ENCODE measurements at places on chromosomes 1 and 21.

GRCh38 chr1:30818568-30819243, 61.1 kb upstream of the LAPTM5 start:
- no peak for DNase-seq

DNA sequence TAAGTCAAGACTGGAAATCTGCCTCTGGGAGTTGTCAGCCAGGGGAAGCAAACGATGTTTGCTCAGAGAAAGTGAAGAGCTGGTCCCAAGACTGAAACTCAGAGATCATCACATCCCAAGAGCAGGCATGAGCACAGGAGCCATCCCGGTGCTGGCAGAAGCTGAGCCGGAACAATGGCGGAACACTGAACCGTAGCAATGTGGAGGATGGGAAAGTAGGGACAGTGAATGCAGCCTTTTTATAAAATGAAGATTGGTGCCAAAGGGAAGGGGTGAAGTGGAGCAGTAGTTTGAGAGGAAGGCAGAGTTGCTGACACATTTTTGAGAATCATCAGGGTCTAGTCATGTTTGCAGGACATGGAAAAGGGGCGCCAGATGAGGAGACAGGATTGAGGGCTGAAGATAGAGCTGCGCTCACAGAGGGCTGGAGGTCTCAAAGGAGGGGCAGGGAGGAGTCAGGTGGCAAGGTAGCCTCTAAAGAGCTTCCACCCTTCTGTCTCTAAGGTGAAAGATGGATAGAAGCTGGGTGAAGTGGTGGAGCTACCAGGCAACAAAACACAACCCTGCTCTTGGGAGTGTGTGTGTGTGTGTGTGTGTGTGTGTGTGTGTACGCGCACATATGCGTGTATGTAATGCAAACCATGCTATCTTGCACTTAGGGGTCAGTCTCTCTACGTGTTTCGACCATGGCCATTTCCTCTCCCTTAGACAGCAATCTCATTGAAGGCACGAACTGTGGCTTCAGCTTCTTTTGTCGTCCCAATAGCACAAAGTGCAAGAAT, 94.3 kb upstream of the IRF2BP2 start:
- no peak for DNase-seq

GRCh38 chr1:119225831-119226230, 85.4 kb upstream of the WARS2 start:
- no peak for DNase-seq

GRCh38 chr21:31398574-31398973, 54.5 kb upstream of the TIAM1 start:
- no peak for DNase-seq

GRCh38 chr1:6224718-6225117, 11.0 kb downstream of the ICMT start:
- no peak for DNase-seq

DNA sequence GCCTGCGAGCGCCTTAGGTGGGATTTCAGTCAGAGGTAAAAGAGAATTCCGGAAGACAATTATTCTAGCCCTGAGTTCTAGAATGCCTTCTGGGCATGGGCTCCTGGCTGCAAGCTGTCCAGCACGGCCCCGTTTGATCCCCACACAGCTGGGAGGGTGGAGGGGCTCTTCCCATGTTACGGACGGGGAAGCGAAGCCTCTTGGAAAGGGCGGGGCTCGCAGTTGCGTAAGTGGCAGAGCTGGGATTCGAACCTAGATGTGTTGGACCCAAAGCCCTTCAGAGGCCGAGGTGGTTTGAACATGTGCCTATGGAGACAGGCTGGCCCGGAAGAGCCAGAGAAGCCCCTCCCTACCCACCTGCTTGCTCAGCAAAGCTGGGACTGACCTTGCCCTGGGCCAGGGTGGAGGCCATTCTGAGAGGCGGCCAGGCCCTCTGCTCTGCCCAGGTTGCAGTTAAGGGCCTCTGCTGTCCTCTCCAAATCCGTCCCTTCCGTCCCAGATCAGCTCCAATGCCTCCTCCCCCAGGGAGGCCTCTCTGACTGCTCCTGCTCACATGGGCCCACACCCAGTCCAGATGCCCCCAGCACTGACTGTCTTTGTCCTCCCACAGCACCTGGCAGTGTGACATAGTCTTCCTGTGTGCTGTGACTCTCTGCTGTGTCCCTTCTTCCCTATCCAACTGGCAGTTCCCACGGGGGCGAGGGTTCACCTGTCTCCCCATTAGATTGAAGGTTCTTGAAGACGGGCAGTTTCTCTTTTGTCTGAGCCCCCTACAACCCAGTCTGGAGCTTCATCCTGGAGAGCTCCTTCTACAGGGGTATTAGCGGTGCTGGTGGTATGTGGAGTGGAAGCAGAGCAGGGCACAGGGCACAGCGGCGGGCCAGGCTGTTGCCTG, 1.2 kb upstream of the HSPB7 start:
- no peak for DNase-seq

DNA sequence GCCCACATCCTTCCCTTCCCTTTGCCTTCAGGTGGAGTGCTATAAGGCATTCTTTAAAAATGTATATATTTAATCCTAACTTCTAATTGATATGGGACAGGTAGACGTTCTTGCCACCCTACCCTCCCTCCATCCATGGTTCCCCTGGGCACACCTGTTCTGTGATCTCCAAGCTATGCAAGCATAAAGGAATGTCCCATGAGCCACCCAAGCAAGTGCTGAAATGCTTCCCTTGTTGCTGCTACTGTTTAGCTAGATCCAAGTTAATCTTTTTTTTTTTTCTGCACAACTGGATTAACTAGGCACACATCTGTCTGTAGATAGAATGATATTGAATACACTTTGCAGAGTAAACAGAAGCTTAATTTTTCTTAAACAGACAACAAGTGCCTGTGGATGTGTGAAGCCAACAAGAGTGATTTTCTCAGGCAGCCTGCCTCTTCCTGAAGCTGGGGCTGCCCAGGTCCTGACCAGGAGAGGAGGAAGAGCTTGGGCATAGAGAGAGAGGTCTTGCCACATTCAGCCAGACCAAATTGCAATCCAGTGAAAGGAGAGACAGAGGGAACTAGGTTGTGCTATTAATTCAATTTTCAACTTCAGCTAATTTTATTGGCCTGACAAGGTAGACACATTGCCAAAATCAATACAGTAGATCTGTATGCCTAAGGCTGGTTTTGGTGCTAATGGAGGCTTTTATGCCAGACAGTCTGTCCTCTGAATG, 28.2 kb upstream of the ATP1B1 start:
- DNase-seq = no peak

DNA sequence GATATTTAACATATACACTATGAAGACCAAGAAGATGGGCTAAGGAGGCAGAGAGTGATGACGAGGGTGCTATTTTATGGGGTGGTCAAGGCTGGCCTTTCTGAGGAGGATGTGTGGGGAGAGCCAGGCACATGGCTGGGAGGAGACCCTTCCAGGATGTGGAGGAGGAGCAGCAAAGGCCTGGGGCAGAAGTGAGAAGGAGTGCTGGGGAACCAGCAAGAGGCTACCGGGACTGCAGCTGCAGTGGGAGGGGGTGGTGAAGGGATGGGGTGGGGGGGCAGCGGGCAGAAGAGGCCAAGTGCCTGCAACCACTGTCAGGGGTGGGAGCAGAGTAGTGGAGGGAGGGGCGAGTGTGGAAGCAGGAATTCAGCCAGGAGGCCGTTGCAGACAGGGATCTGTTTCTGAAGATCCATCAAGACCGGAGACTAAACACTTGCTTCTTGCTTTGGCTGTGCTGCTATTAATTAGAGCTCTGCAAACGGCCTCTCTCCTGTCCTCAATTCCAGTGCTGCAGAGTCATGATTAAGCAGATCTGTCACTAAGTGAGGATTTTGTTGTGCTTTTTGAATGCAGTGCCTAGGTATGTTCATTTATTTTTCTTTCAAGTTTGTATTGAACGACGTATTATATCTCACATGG, 89.9 kb downstream of the IER5 start:
- DNase-seq = no peak

DNA sequence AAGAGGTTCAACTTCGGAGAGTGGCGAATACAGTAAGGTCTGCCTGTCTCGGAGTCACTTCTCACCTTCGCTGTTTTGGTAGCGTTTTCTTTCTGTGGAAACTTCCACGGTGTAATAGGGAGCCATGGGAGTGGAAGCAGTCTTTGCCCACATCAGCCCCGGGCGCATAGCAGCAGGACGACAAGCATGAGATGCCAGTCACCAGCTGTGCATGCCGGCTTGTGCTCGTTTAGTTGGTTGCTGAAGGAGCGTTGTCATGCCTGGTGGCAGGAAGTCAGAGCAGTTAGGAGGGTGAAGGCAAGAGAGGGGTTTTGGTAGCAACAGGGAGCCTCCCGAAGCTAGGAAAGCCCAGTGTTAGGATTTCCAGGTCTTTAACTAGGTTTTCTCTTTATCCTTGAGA, 58.8 kb downstream of the MRPS6 start:
- no peak for DNase-seq

DNA sequence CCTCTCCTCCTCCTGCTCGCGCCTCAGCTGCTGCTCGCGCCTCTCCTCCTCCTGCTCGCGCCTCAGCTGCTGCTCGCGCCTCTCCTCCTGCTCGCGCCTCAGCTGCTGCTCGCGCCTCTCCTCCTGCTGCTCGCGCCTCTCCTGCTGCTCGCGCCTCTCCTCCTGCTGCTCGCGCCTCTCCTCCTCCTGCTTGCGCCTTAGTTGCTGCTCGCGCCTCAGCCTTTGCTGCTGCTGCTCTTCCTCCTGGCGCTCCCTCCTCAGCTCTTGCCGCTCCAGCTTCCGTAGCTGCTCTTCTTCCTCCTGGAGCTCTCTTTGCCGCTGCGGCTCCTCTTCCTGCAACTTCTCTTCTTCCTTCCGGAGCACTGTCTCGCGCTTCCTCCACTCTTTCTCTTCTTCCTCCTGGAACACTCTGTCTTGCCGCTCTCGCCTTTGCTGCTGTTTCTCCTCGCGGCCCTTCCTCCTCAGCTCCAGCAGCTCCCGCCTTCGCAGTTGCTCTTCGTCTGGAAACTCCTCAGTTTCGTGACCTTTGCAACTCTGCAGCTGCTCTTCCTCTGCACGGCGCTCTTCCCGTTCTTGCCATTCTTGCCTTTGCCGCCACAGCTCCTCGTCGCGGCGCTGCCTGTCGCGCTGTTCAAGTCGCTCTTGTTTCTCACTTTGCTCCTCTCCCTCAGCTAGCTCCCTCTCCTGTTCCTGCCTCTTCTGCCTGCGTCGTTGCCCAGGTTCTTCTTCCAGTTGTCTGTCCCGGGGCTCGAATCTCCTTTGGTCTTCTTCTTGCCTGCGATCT, 3.0 kb downstream of the TCHH start:
- DNase-seq = no peak

GRCh38 chr1:237012788-237013383, 8.6 kb upstream of the MT1HL1 start:
- DNase-seq = no peak

DNA sequence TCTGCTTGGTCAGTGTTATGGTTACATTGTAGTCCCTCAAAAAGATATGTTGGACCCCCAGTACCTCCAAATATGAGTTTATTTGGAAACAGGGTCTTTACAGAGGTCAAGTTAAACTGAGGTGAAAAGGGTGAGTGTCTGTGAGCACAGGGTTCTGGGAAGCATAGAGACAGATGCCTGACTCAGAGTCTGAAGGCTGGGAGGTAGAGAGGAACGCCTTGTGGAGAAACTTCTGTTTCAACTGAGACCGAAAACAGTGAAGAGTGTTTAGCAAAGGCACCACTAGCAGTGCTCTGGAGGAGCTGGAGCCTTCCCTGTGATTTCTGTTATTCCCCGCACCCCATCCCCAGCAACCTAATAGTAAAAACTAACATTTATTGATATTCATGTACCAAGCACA, 65.2 kb upstream of the LRRC8D start:
- DNase-seq = no peak

DNA sequence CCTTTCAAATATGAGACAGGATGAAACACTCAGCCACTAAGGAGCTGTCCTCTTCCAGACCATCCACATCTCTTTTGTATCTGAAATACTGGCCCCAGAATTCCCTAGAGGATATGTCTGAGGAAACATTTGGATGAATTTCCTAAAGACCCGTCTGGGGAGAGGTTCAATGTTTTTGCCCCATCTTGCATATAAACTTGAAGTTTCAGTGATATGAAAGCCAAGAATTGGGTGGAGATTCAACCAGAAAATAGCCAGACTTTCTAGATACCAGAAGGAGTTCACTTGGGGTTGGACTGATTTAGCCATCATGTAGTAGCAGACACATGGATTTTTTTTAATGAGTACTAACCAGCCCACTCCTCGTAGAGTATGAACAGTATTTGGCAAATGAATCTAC, 182.0 kb downstream of the PLPP3 start:
- DNase-seq = no peak

GRCh38 chr1:237000191-237000590, 4.0 kb downstream of the MT1HL1 start:
- DNase-seq = no peak

- DNase-seq = no peak
Observed at GRCh38 chr1:89311757-89312156, 39.1 kb upstream of the GBP5 start.

- no peak for DNase-seq
Observed at GRCh38 chr1:177567393-177567792, 396.6 kb downstream of the BRINP2 start.

DNA sequence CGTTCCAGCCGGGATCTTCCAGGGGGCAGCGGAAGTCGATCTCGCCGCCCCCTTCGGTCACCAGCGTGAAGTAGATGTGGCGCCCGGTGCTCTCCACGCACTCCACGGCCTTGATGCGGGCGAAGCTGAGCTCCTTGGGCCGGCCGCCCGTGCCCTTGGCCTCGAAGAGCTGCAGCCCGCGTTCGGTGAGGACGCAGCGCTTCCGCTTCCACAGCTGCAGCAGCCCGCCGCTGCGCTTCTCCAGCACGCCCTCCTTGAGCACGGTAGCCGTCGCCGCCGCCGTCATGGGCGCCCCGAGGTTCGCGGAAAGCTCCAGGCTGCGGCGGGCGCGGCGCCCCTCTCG, 516 bp downstream of the PHLDA3 start:
- DNase-seq = no peak

GRCh38 chr1:53016705-53017104, 45.3 kb upstream of the PODN start:
- DNase-seq = no peak

DNA sequence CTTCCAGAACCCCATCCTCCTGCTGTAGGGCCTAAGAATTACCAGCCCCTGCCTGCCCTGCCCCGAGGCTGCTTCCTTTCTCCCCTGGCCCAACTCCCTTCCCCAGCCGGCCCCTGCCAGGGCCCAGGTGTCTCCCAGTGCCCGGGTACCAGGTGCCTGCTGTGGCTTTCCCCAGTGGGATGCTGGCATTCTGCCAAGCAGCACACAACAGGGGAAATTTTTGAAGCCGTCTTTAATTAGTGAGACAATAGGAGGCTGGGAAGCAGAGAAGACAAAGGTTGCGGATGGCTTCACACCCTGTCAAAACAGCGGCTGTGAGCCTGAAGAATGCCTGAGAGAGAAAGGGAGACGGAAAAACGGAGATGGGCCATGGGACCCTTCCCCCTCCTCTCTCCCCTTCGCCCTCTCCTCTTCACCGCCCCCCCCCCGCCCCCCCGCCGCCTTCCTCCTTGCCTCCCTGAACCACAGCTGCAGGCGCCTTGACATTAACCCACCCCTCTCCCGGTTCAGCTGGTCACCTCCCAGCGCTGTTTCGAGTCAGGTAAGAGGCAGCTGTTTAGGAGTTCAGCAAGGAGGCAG, 33.6 kb downstream of the LRRN2 start:
- no peak for DNase-seq

- no peak for DNase-seq
Observed at GRCh38 chr1:3410142-3410925, 44.1 kb upstream of the ARHGEF16 start.
